COR-L47 (cell line): ENCODE measurements at places on chromosomes 13 and 19.
A peak's percentile ranks its signal among the peaks of the same experiment; 100 is the strongest.

GRCh38 chr13:66415444-66415843, 814.7 kb downstream of the PCDH9 start:
- DNase-seq, result no peak

DNA sequence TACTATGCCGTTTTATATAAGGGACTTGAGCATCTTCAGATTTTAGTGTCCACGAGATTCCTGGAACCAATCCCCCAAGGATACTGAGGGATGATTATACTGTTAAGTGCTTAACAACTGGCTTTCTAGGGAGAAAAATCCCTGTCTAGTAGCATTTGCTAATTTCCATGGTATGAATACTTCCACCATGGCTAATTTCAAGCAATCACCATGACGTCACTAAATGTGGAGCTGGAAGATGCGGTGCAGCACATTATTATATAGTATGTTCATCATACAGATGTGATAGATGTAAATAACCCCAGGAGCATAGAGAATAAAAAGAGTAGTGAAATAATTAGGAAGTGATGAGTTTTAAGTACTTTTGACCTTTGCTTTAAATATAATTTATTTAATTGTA, 72.7 kb downstream of the SIAH3 start:
- no peak for DNase-seq

- no peak for DNase-seq
Observed at GRCh38 chr13:110684388-110685056, 21.4 kb downstream of the CARS2 start.

DNA sequence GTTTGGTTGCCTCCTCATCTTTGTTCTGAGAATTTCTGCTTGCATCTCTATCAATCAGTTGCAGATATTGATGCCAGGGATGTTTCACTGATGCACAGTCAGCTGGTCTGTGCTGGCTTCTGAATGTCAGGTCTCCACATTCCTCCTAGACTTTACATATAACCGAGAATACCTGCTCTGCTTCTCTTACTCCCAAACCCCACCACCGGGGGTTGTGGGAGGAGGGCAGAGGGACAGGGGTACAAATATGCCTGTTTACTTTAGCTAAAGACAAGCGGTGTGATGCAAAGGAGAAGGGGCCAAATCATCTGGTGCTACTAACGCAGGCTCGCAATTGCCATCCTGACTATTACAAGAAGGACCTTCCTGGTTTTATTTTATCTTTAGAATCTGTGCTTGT, 17.4 kb upstream of the KLHL1 start:
- no peak for DNase-seq

GRCh38 chr19:58545286-58546018, 1.6 kb downstream of the TRIM28 start:
- DNase-seq, result no peak

DNA sequence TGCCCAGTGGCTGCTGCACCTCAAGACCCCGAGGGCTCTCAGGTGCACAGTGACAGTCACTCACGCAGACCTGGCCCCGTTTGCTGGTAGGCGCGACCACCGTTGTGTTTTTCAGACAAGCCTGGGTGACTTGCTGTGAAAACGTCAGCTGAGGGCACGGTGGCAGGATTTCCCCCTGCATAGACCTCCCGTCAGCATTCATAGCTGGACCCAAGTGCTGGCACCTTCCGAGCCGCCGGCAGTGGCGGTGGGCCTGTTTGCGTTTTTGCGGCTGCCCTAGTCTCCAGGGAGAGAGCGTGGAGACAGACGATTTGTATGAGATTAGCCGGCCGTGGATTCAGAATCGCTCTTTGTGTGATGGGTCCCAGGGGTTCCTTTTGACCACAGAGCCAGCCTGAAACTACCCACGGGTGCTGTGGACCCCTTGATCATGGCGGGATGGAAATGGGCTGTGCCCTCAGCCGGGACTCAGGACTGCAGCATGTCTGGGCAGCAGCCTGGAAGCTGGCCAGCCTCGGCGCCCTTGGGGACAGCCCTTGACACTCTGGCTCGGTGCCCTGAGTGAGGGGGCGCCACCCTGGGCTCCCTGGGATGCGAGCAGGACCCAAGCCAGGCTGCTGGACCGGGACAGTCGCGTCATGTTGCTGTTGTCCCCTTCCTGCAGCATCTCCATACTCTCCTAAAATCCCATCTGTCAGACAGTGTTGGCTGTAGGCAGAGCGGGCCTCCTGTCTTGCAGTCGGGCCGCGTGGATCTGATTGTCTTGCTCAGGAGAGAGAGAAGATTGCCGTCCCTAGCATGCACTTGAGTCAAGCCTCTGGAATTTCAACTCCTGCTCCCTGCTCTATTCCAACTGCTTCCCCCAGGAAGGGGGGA, 8.6 kb downstream of the KDM4B start:
- DNase-seq, result no peak

DNA sequence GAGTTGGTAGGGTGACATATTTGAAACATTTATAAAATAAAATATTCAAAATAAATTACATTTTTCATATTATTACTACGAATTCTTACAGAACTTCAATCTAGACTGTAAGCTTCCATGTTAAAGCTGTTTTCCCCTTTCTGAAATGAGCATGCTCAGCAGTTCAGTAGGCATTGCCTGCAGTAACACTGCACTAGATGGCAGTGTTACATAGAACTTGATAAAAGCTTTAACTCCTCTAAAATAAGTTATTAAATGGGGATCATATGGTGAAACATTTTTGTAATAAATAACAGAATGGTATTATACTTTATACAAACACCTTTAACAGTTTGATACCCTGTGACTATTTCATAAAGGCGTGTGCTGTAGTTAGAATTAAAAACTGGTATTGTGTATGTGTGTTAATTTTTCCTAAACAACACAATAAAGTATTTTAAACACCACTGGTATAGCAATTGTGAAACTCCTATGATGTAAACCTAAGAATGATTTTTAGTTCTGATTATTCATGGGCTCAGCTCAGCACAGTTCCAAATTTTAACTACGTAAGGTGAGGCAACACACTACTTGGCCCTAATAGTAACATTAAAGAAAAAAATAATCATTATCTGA, 11.6 kb upstream of the GPR18 start:
- DNase-seq, result peak; percentile 34

GRCh38 chr13:26435171-26435570, 122.3 kb upstream of the WASF3 start:
- no peak for DNase-seq

GRCh38 chr19:7862413-7862951, 11.7 kb downstream of the PRR36 start:
- no peak for DNase-seq

- DNase-seq, result no peak
Observed at GRCh38 chr19:4896372-4896771, 6.3 kb downstream of the ARRDC5 start.

- no peak for DNase-seq
Observed at GRCh38 chr13:102816708-102817107, 17.8 kb downstream of the BIVM start.

- DNase-seq, result no peak
Observed at GRCh38 chr13:45544520-45544919, 71.0 kb downstream of the ERICH6B start.

- no peak for DNase-seq
Observed at GRCh38 chr19:4984438-4984990, 15.6 kb downstream of the KDM4B start.

GRCh38 chr13:49214917-49215376, 5.2 kb upstream of the MLNR start:
- DNase-seq, result no peak

DNA sequence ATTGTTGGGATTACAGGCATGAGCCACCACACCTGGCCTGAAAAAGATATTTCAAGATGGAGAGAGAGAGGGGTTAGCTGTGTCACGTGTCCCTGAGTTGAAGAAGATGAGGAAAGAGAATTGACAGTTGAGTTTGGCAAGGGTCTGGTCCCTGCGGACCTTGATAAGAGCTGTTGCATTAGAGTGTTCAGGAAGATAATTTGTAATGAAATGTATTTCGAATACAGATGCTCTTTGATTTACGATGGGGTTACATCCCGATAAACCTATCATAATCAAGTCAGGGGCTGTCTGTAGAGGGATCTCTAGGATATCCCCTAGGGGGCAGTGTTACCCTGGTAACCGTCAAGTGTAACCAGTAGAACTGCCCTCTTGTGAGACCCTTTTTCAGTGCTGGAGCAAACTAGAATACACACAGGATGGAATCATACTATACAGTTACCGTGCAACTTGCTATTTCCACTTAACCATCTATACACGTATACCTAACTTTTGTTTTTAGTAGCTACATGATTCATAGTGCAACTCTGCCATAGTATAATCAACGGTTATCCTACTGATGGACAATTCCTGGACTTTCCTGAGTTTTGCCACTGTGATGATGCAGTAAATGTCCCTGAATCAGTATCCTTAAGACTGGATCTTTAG, 1.5 kb upstream of the ELOF1 start:
- peak; percentile 83 for DNase-seq

DNA sequence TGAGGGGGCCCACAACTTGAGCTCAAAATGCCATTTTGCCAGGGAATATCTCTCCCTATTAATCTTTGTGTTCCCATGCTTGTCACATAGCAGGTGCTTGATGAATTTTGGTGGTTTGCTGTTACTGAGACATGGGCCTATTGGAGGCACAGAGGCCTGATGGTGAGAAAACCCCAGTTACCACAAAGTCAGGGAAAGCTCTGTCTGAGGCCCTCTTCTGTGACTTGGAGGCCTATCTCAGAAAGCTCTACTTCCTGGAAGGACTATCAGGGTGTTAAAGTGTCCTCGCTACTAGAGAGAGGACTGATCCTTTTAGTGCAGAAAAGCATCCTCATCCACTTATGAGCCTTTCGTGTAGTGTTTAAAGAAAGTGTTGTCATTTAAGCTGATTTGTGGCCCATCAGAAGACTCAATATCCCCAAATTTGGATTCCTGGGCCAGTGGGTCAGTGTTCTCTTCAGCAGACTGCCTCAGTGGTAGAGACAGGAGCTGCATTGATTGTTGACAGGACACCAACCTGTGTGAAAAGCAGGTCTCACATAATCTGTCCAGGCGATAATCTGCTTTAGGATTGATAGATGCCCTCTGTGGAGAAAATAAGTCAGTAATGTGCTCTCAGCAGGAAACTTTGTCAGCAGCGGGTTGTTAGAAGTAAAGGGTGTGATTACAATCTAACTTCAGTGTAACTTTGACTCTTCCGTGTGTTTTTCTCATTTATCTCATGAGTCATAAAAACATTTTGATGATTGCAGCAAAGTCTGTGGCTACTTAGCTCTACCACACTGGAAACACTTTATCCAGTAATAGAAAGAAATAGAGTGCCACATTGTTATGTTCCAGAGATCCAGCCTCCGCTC, 121.0 kb downstream of the AKAP11 start:
- DNase-seq, result no peak

- peak; percentile 23 for DNase-seq
Observed at GRCh38 chr19:10420444-10421239, at the start of gene PDE4A. TSS of gene PDE4A (plus strand) at chr19:10420538. CDS start at chr19:10420765, 227 bp downstream.

DNA sequence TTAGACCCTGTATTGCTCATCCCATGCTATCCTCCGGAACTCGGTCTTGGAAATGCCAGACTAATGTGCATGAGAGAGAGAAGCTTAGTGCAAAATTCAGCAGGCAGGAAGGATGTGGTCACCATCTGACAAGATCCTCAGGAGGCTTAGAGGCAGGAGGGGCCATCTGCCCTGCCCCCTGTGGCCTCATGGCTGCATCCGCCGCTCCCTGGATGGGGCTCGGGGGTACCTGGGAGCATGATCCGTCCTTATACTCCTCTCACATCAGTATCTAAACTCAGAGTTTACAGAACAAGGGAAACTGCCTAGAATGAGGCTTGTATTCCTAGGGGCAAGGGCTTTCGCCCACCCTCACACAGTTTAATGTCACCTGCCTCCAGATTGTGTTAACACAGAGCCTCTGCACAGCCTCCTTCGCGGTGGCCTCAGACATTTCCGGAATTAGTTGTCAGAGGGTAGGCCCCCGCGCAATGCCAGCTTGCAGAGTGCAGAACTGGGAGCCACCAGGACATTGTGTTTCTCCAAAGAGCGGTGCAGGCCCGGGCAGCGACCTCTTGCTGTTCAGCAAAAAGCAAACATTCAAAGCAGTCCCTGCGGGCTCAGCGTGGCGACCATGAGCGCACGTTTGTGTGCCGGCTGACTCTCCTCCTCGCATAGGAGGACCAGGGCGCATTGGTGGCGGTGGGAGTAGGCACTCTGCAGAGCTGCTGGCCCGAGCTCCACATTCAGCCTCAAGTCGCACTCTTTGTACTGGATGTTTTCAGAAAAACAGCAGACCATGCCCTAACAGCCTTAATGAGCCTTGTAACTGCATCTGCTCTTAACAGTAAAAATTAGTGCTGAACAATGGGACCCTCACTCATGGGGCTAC, 39.1 kb downstream of the GPR12 start:
- no peak for DNase-seq

DNA sequence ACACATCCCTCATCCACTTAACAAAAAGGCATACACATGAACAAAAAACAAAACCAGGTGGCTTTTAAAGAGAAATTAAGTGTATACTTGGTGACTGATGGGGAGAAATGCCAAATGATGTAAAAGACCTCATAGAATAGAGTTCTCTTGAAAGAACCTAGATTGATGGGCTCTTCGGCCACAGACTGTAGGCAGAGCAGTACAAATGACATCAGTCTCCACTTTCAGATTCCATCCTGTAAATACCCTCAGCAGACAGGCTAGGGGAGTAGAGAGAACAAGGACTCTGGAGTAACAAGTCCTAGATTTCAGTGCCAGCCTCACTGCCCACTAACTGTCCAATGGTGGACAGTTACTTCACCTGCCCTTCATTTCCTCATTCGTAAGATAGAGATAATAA, 203.8 kb downstream of the MZT1 start:
- DNase-seq, result no peak

DNA sequence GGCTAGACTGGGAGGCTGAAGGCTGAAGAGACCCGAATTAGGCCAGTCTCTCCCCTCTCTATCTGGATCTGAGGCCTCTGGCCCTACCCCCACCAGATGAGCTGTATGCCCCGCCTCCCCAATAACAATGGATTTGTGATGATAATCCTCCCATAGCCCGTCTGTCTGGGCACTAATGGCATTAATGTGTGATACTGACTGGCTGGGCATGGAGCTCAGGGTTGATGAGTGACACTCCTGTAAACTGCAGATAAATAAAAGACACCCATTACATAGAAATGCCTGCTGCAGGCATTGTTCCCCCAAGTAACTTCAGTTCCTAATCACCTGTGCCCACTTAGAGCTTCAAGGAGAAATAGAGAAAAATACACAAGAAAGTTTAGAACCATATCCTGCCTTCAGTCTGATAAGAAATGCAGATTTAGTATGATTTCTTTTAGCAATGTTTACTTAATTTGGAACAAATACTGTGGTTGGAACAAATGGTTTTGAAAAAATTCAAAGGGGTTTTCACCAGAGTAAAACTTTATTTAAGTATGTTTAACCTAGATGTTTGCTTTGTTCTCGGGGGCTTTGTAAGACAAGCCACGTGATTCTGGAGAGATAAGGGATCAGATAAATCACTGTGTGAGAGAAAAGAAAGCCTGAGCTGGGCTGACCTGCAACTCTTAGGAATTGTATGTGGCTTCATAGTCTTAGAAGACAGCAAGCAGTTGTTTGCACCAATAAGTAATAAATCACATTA, 60.3 kb downstream of the TNFRSF19 start:
- DNase-seq, result no peak

- DNase-seq, result no peak
Observed at GRCh38 chr13:90719461-90719860, 628.0 kb upstream of the MIR17HG start.

- peak; percentile 40 for DNase-seq
Observed at GRCh38 chr19:3821156-3821555, 35.0 kb upstream of the MATK start.
